ENCODE measurements at places on chromosomes 7 and 10.

DNA sequence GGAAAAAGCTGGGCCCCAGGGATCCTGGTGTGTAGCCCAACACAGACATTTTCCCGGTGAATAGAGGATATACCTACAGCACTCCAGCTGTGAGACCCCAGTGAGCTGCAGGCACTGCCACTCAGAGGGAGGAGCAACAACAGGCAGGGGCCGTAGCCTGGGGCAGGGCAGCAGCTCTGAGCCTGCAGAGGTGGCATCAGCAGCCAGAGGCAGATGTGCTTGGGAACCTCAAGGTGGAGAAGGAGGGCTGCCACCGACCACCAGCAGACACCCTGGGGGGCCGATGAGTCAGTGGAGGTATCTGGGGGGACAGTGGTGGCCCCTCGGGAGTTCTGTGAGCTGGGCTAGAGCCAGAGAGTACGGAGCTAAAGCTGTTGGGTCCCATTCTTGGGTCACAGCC is 110.2 kb upstream of the GDF10 start:
- no peak overlapping the region for H3K27ac ChIP-seq
- peaks cover 8% of the 10 kb centered on the region for H3K27me3 ChIP-seq
- no peak for DNase-seq
- H3K4me3 ChIP-seq, result no peak overlapping the region
- no peaks in the 10 kb centered on the region for H3K4me1 ChIP-seq
- no peaks in the 10 kb centered on the region for H3K36me3 ChIP-seq

DNA sequence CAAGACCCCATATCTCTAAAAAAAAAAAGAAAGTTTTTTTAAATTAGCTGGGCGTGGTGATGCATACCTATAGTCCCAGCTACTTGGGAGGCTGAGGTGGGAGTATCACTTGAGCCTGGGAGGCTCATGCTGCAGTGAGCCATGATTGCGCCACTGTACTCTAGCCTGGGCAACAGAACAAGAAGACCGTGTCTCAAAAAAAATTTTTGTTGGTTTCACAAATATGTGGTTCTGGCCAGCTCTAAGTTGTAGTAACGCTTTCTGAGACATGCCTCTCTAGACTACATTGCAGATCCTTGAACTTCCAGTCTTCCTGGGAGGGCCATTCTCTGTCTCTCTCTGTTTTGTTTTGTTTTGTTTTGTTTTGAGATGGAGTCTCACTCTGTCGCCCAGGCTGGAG is 24.6 kb upstream of the RHBDD2 start:
- no peak overlapping the region for H3K27ac ChIP-seq
- H3K27me3 ChIP-seq, result peaks cover 4% of the 10 kb centered on the region
- H3K36me3 ChIP-seq, result no peaks in the 10 kb centered on the region
- no peaks in the 10 kb centered on the region for H3K4me1 ChIP-seq
- H3K4me3 ChIP-seq, result no peak overlapping the region
- DNase-seq, result no peak

DNA sequence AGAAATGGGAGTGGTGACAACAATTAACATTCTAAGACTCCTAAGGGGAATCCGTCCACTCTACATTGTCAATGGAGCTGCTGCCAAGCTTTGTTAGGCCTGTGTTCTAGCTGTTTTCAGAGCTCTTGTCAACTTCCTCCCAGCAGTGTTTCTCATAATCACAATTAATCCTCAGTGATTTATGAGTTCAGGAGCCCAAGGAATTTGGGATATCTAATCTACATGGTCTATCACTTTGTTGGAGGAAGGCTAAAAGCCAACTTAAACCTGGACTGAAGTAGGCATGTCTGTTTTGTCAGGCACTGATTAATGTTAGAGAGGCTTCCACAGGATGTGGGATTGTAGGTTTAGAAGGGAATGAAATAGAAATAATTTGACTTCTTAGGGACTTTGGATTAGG is 10.2 kb upstream of the OR2F2 start:
- no peak for DNase-seq
- no peak overlapping the region for H3K27ac ChIP-seq
- H3K36me3 ChIP-seq, result no peaks in the 10 kb centered on the region
- H3K4me1 ChIP-seq, result peaks cover 5% of the 10 kb centered on the region

DNA sequence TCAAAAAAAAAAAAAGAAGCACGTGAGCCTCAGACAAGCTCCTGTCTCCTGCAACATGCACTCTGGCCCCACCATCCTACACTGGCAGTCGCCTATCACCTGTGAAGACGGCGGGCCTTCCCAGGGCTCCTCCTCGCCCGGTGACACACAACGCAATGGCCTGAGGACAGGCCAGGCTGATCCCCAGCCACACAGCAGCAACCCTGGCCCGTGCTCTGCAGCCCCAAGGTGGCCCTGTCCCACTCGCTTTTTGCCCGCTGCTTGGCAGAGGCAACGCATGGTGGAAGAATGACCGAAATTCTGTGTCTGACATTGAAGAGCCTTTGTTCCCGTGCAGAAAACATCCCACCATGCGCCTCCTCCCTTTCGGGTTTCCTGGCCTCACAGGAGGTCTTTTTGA is 8.1 kb downstream of the RADIL start:
- no peak overlapping the region for H3K27ac ChIP-seq
- H3K4me3 ChIP-seq, result no peak overlapping the region
- H3K36me3 ChIP-seq, result no peaks in the 10 kb centered on the region
- H3K27me3 ChIP-seq, result no peaks in the 10 kb centered on the region
- no peak for DNase-seq

DNA sequence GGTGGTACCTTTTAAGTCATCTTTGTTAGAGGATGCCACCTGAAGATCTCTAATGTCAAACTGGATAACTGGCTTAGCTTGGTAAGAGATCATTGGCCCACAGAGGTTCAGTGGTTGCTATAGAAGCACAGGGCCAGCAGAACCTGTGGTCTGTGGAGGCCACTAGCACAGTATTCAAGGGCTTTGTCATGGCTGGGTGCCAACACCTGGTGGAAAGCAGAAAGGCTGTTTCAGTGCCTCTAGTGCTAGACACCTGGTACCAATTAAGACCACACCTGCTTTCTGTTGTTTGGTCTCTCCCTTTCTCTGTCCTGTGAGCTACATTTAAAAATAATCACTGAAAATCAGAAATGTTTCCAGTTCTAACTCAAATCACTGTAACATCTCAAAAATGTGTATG is 10.0 kb upstream of the PCGF5 start:
- H3K36me3 ChIP-seq, result no peaks in the 10 kb centered on the region
- no peaks in the 10 kb centered on the region for H3K27me3 ChIP-seq
- no peak for DNase-seq
- no peak overlapping the region for H3K27ac ChIP-seq
- no peaks in the 10 kb centered on the region for H3K4me1 ChIP-seq

GRCh38 chr10:1715821-1716220 is 21.5 kb downstream of the ADARB2 start:
- peaks cover 5% of the 10 kb centered on the region for H3K4me1 ChIP-seq
- no peak overlapping the region for H3K27ac ChIP-seq
- H3K27me3 ChIP-seq, result peaks cover 2% of the 10 kb centered on the region

GRCh38 chr7:5533821-5534367 is 110.3 kb upstream of the TNRC18 start:
- H3K27me3 ChIP-seq, result no peaks in the 10 kb centered on the region
- no peak overlapping the region for H3K27ac ChIP-seq
- H3K36me3 ChIP-seq, result peaks cover 3% of the 10 kb centered on the region
- H3K4me3 ChIP-seq, result no peak overlapping the region

- H3K4me1 ChIP-seq, result no peaks in the 10 kb centered on the region
- peaks cover 4% of the 10 kb centered on the region for H3K36me3 ChIP-seq
- H3K27me3 ChIP-seq, result no peaks in the 10 kb centered on the region
- DNase-seq, result no peak
These were observed 116.8 kb upstream of the BMPER start for GRCh38 chr7:33788531-33788930.

GRCh38 chr10:28363376-28363775 is 60.5 kb upstream of the MPP7 start:
- H3K4me1 ChIP-seq, result peaks cover 18% of the 10 kb centered on the region
- no peaks in the 10 kb centered on the region for H3K36me3 ChIP-seq
- no peak for DNase-seq

GRCh38 chr7:3094701-3095445 is 51.2 kb upstream of the CARD11 start:
- no peak for DNase-seq
- no peak overlapping the region for H3K4me3 ChIP-seq
- H3K27me3 ChIP-seq, result peaks cover 4% of the 10 kb centered on the region
- H3K27ac ChIP-seq, result no peak overlapping the region
- H3K36me3 ChIP-seq, result no peaks in the 10 kb centered on the region
- H3K4me1 ChIP-seq, result no peaks in the 10 kb centered on the region

GRCh38 chr7:144390481-144390880 is 13.0 kb downstream of the NOBOX start:
- H3K36me3 ChIP-seq, result no peaks in the 10 kb centered on the region
- no peak overlapping the region for H3K27ac ChIP-seq
- peaks cover 5% of the 10 kb centered on the region for H3K27me3 ChIP-seq
- no peak for DNase-seq
- peaks cover 26% of the 10 kb centered on the region for H3K4me1 ChIP-seq

DNA sequence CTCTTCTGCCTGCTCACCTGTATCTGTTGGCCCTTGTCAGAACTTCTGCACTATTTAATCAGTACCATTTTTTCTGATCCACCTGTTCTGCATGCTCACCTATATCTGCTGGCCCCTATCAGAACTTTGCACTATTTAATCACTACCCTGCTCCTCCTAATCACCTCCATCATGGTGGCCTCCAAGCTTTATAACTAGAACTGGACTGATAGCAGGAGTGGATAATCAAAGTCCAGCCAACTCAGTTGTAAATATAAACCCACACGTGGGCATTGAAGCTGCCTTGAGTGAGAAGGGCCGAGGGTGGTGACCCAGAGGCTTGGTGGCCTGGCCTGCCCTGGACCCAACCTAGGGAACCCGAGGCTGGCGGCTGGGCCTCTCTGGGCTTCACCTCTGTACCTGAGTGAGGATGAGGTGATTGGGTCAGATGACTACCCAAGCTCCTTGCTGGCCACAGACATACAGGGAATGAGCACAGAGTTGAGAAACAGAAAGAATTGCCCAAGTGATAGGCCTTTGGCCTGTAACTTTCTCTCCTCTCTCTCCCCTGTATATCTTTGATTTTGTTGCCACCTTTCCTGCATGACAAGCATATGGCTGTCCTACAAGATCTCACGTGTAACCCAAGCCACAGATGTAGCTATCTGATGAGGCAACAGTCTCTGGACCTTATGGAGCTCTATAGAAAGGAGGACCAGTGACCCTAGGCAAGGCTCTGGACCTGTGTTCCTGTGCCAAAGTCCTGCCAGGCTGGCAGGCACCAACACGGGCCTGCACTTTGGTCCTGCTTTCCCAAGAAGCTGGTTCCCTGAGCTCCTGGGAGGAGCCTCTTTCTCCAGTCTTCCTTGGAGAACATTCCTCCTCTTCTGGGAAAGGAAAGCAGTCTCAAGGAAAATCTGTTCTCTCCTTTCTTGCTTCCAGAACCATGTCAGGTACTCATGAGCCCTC is 23.4 kb upstream of the FAM3C start:
- H3K27ac ChIP-seq, result no peak overlapping the region
- no peaks in the 10 kb centered on the region for H3K4me1 ChIP-seq
- peak; percentile 56 for DNase-seq
- no peak overlapping the region for H3K4me3 ChIP-seq
- H3K27me3 ChIP-seq, result no peaks in the 10 kb centered on the region
- no peaks in the 10 kb centered on the region for H3K36me3 ChIP-seq

DNA sequence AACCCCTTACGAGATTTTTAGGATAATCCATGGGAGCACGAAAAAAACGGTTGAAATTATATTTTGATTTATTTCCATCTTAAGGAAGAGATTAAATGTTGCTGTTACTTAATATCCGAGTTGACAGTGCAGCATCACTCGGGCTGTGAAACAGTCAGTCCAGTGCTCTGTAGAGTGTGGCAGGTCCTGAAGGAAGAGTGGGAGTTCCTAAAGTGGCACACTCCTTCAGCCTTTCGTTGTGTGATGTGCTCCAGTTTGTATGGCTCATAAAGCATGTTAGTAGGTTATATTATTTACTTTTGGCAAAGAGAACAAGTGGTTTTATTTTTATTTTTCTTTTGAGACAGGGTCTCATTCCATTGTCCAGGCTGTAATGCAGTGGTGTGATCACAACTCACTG is 358.3 kb downstream of the AUTS2 start:
- DNase-seq, result no peak
- H3K27me3 ChIP-seq, result no peaks in the 10 kb centered on the region
- no peaks in the 10 kb centered on the region for H3K36me3 ChIP-seq
- no peak overlapping the region for H3K27ac ChIP-seq

DNA sequence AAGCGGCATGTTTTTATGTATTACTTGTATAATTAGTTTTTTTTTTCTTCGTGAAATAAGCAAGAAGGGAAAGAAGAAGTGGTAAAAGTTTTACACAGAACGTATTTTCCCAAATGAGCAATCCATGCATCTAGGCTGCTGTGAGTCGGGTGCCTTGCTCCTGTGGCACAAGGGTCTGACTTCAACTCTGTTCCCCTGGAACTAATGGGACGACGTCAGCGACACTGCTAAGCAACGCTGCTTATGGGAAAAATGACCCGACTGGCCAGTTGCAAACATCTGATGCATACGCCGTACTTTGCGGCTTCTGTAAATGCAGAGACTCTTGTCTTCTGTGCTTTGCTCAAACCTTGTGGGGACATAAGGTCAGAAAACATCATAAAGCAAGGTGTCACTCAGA is 66.3 kb downstream of the MPP7 start:
- no peak overlapping the region for H3K27ac ChIP-seq
- peaks cover 19% of the 10 kb centered on the region for H3K36me3 ChIP-seq
- peaks cover 16% of the 10 kb centered on the region for H3K4me1 ChIP-seq
- no peaks in the 10 kb centered on the region for H3K27me3 ChIP-seq
- H3K4me3 ChIP-seq, result no peak overlapping the region

DNA sequence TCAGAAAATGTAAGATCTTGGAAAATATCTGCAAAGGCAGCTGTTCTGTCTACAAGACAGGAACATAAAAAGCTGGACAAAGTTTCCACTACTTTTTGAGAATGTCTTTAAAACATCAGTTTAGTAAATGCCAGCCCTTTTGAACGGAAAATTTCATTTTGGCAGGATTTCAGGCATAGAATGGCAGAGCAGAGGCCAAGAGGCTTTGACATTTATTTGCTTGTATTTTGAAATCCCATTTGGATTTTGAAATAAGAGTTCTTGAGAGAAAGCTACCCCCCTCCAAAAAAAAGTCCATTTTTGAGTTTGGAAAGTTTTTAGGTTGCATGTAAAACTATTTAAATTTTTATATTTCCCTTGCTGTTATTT is 3.1 kb upstream of the ETV1 start:
- DNase-seq, result no peak
- no peak overlapping the region for H3K4me3 ChIP-seq
- no peaks in the 10 kb centered on the region for H3K4me1 ChIP-seq
- H3K36me3 ChIP-seq, result no peaks in the 10 kb centered on the region
- no peak overlapping the region for H3K27ac ChIP-seq
- no peaks in the 10 kb centered on the region for H3K27me3 ChIP-seq

GRCh38 chr10:69810675-69811397 is 9.1 kb downstream of the COL13A1 start:
- DNase-seq, result no peak
- no peak overlapping the region for H3K4me3 ChIP-seq
- H3K27me3 ChIP-seq, result no peaks in the 10 kb centered on the region
- H3K36me3 ChIP-seq, result peaks cover 2% of the 10 kb centered on the region

- H3K4me3 ChIP-seq, result no peak overlapping the region
- H3K4me1 ChIP-seq, result peaks cover 25% of the 10 kb centered on the region
- peaks cover 7% of the 10 kb centered on the region for H3K36me3 ChIP-seq
- DNase-seq, result no peak
- no peaks in the 10 kb centered on the region for H3K27me3 ChIP-seq
These were observed 118.1 kb downstream of the RGS10 start for GRCh38 chr10:119424258-119424975.
